ENCODE measurements at places on chromosomes 2 and 18. TPM values are rescaled to one million over a fixed set of nuclear protein-coding genes. Genes with fewer than 3 reads are reported as not detected.

SERPINB11 gene
- polyA plus RNA-seq, result not detected

L3MBTL4 gene
- 0.61 TPM for polyA plus RNA-seq

CETN1 gene
- polyA plus RNA-seq, result not detected

TRABD2A gene
- 5.7 TPM for polyA plus RNA-seq

TLK1 gene
- polyA plus RNA-seq, result 104 TPM

UGT1A1 gene
- polyA plus RNA-seq, result not detected

SH3RF3 gene
- polyA plus RNA-seq, result not detected

CFAP221 gene
- polyA plus RNA-seq, result not detected

IL1F10 gene
- not detected for polyA plus RNA-seq

ITPRIPL1 gene
- polyA plus RNA-seq, result 4.4 TPM

COLEC11 gene
- not detected for polyA plus RNA-seq

C18orf63 gene
- not detected for polyA plus RNA-seq

MC2R gene
- not detected for polyA plus RNA-seq

GPATCH11 gene
- polyA plus RNA-seq, result 19.6 TPM

MAPRE3 gene
- polyA plus RNA-seq, result 2.4 TPM

GAREM1 gene
- not detected for polyA plus RNA-seq

CFAP210 gene
- not detected for polyA plus RNA-seq

LIMS4 gene
- 1.4 TPM for polyA plus RNA-seq

DTYMK gene
- 40.5 TPM for polyA plus RNA-seq

OSR1 gene
- polyA plus RNA-seq, result not detected

LINC00305 gene
- not detected for polyA plus RNA-seq

RBM43 gene
- polyA plus RNA-seq, result 1.8 TPM

ALK gene
- polyA plus RNA-seq, result not detected

TEX44 gene
- polyA plus RNA-seq, result not detected

RAMP1 gene
- not detected for polyA plus RNA-seq

HES6 gene
- polyA plus RNA-seq, result 3.3 TPM

CASP8 gene
- 56.1 TPM for polyA plus RNA-seq

NCK2 gene
- polyA plus RNA-seq, result 19.6 TPM

LRPPRC gene
- 36.5 TPM for polyA plus RNA-seq

ALPI gene
- polyA plus RNA-seq, result not detected

HPCAL1 gene
- polyA plus RNA-seq, result 89.2 TPM

LDLRAD4 gene
- 5.1 TPM for polyA plus RNA-seq

SRSF7 gene
- 284 TPM for polyA plus RNA-seq

SDC1 gene
- polyA plus RNA-seq, result 1.3 TPM

CNPPD1 gene
- polyA plus RNA-seq, result 151 TPM

PLCD4 gene
- polyA plus RNA-seq, result 0.40 TPM

LRRC30 gene
- not detected for polyA plus RNA-seq

GNAL gene
- polyA plus RNA-seq, result 0.20 TPM

ZNF407 gene
- 3.8 TPM for polyA plus RNA-seq

MAP4K4 gene
- polyA plus RNA-seq, result 9.3 TPM

CYTIP gene
- 83.6 TPM for polyA plus RNA-seq

ICOS gene
- polyA plus RNA-seq, result 0.29 TPM

CD8B2 gene
- polyA plus RNA-seq, result not detected

STK11IP gene
- 9.2 TPM for polyA plus RNA-seq

KCNF1 gene
- polyA plus RNA-seq, result not detected

IL18RAP gene
- polyA plus RNA-seq, result 0.55 TPM

DTNA gene
- polyA plus RNA-seq, result not detected

IL1R2 gene
- not detected for polyA plus RNA-seq

KCNG2 gene
- not detected for polyA plus RNA-seq

GIGYF2 gene
- polyA plus RNA-seq, result 24.3 TPM

EFEMP1 gene
- polyA plus RNA-seq, result not detected

LCT gene
- not detected for polyA plus RNA-seq
